Glomerular endothelial cell (primary cell): ENCODE measurements at places on chromosomes 13 and 19.
A peak's percentile ranks its signal among the peaks of the same experiment; 100 is the strongest.

DNA sequence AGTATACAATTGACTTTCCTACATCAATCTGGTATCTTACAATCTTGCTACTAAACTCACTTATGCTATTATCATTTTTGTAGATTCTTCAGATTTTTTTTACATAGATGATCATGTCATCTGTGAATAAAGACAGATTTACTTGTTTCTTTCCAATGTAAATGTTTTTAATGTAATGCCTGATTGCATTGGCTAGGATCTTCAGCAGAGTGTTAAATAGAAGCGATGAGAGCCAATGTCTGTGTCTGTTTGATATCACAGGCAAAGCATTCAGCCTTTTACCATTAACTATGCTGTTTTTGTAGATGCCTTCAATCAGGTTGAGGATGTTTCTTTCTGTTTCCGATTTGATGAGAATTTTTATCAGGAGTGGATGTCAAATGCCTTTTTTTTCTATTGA lies 19.2 kb downstream of the SLAIN1 start:
- no peak for DNase-seq

DNA sequence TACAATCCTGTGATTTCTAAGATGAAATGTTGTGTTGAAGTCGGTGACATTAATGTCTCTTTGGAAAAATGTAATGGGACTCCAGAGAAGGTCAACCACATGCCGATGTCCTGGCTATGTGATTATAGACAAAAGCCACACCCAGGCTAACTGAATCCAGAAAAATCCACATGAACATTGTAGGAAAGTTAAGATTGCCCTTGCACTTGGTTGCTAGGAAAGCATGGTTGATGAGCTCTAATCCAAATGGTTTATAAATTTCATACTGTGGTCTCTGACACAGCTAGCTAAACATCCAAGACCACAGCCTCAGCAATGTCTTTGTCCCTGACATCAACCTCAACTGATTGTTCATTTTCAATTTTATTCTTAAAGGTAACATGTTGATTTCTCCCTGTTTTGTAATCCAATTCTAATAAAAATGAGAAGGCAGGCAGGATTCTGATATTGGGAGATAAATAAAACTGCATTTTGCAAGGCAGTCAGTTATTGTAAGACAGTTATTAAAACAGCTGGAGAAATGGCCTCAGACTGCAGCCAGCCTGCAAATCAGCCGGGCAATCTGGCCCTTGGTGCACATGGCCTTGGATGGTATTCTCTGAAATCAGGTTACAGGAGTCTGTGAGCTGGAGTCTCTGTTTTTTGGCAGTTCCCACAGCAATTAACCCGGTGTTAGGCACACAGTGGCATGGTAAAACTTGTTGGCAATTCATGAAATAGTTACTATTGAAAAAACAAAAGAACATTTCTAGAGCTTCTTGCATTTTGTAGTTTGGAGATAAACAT lies 93.9 kb downstream of the STARD13 start:
- no peak for DNase-seq

GRCh38 chr13:92390217-92390616 lies 836.4 kb upstream of the GPC6 start:
- no peak for DNase-seq

DNA sequence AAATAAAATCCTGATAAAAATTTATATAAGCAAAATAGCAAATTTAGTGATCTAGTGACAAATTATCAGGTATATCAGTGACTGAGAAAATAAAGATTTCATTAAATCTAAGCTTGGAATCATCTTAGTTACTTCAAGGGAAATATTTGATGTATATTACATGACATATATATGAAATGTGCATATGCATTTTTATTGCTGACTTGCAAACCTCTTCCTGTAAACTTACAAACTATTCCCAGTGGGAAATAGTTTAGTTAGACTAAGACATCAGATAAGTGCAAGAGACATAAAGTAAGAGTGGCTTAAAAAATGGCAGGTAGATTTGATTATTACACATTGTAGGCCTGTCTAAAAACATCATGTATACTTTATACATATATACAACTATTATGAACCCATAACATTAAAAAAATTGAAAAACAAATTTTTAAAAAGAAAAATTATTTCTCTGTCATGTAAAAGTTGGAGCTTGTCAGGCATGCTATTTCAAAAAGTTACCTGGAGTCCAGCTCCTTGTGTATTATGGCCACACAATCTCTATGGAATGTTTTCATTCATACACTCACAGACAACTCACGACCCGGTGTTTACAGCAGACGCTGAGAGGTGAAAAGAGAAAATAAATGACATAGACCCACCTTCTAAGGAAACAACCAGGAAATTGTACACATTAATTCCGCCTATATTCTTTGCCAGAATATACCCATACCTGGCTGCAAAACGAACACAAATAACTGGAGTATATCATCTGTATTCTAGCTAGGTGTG lies 724.5 kb downstream of the SLITRK6 start:
- no peak for DNase-seq

GRCh38 chr13:109687559-109688448 lies 98.6 kb downstream of the IRS2 start:
- DNase-seq, result no peak

DNA sequence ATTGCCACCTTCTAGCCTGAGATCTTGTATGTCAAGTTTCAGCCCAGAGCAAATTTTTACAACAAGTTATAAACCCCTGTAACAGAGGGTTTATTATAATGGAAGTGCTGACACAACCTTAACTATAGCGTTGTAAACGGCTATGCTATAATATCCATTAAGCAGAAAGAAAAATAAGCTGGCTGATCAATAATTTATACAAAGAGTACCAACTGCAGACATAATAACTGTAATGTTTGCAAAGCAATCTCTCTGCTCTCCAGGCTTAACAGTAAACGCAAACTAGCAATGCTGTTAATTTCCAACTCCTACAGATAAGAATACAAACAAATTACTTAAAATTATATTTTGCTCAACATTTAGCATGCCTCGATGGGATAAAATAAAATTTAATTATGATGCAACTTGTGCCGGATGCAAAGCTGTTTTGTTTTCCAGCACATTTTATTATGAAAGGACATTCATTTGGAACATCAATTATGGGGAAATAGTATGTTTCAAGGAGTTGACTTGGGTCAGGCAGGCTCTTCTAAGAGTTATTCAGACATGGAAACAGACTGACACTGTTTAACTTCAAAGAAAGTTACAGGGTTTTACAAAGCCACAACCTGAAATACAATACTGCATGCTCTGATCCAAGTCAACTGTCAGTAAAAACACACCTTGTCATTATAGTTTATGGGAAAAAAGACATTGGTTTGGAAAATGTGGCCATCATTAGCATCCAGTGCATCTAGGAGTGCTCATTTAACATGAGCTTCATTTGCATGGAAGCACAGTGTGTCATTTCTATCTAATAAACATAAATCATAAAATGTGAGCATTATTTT lies 6.6 kb upstream of the DACH1 start:
- no peak for DNase-seq

DNA sequence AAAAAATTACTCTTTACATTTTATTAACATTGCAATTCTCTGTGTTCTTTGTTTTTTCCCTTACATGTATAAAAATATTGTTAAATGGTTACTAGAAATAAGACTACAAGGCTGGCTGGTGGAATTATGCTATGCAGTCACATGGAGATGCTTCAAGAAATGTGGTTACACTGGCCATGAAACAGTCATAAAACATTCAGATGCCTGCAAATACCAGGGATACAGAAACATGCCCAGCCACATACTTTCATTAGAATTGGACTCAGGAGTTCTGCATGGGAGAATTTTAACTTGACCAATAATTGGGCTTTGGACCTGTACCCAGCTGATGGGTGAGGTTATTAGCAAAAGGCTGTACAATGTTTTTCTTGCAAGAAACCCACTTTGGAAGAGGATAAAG lies 1407.7 kb upstream of the SLC10A2 start:
- no peak for DNase-seq

DNA sequence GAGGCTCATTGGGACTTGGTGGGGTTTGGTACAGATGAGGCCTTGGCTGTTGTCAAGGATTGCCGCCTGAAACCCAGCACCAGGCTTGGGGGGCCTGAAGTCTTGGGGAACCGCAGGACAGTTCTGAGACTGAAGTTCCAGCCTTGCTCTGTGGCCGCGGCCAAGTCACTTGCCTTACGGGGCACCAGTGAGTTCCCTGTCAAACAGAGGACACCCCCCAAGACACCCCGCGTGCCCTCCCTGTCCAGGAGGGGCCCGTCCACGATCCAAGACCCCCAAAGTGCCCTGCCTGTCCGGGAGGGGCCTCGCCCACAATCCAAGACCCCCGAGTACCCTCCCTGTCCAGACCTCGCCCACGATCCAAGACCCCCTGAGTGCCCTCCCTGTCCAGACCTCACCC lies 2.5 kb downstream of the CDC34 start:
- DNase-seq, result no peak

- peak; percentile 31 for DNase-seq
Measured at GRCh38 chr19:57566396-57567265, 7.0 kb upstream of the ZNF550 start.

DNA sequence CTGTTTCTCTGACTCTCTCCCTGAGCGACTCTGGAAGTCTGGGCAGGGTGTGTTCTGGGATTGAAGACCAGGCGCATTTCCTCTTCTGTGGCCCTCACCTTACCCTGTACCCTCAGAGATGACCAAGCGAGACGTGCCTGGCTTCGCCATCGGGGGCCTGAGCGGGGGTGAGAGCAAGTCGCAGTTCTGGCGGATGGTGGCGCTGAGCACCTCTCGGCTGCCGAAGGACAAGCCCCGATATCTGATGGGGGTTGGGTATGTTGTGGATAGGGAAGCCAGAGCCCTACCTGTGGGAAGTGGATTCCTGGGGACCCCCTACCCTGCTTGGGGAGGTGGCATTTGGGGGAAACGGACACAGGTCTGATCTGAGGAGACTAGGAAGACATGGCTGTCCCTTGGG lies 5.8 kb upstream of the DNM2 start:
- no peak for DNase-seq

DNA sequence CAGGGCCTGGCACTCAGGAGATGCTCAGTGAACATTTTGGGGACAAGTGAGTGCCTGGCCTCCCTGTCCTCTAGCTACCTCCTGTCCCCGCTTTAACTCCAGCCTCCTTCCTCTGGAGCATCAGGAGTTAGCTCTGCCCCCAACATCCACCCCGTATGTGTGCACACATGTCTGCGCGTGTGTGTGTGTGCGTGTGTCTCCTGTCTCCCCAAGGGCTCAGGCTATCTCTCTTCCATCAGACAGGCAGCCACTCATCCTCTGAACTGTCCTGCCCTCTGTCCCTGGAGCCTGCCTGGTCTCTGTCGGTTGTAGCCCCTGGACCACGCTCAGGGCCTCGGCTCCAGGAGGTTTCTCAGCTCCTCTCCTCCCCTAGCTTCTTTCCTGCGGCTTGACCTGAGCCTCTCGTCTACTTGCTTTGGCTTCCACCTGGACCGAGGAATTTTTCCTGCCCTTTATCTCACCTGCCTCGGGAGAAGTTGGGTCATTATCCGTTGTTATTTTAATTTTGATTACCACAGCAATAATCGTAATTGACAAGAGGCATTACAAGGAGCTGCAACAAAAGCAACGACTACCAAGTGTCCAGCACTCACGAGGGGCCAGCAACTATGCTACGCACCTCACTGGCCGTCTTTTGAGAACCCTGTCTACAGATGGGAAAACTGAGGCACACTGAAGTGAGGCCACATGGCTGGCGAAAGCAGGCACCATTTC lies 32.0 kb upstream of the ASF1B start:
- DNase-seq, result no peak

DNA sequence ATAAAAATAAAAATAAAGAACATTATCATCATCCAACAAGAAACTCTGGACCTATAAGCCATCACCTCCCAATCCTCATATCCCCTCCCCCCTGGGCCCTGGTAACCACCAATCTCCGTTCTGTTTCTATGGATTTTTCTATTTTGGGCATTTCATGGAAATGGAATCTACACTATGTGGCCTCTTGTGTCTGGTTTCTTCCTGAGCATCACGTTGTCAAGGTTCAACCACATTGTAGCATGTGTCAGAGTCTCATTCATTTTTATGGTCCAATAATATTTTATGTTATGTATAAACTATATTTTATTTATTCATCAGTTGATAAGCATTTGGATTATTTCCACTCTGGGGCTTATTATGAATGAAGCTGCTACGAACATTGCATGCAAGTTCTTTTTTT lies 26.9 kb downstream of the SULT2B1 start:
- no peak for DNase-seq

- DNase-seq, result no peak
Measured at GRCh38 chr19:47158879-47159503, 28.4 kb downstream of the SAE1 start.

- no peak for DNase-seq
Measured at GRCh38 chr13:72754111-72754510, 26.4 kb downstream of the BORA start.

DNA sequence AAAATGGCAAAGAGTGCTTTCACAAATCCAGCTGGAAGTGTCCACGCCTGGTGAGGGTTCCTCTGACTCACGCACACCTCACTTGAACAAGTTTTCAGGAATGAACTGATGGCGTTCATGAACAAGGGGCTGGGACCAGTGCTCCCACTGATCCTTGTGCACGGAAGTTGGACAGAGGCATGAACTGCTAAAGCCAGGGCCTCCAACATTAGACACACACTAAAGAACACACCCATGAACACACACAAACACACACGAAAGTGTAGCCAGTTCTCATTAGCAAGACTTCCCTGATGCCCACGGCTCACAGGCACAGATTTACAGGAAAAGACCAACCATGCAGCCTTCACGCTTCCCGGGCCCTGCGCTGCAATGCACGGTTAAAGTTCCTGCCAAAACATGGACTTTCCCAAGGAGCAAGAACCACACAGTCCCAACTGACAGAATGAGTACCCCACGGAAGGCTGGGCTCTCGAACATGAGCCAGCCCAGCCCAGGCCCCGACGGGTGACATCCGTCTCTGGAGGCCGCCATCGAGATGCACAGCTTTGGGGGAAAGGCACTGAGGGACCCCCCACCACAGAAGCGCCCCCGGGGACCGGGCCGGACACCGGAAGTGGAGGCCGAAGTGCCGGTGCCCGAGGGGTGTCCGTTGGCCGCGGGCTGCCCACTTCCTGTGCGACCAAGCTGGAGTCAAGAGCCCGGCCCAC lies 808 bp downstream of the DNMT1 start:
- DNase-seq, result no peak

- no peak for DNase-seq
Measured at GRCh38 chr19:51796195-51796679, 1.3 kb downstream of the FPR3 start.

DNA sequence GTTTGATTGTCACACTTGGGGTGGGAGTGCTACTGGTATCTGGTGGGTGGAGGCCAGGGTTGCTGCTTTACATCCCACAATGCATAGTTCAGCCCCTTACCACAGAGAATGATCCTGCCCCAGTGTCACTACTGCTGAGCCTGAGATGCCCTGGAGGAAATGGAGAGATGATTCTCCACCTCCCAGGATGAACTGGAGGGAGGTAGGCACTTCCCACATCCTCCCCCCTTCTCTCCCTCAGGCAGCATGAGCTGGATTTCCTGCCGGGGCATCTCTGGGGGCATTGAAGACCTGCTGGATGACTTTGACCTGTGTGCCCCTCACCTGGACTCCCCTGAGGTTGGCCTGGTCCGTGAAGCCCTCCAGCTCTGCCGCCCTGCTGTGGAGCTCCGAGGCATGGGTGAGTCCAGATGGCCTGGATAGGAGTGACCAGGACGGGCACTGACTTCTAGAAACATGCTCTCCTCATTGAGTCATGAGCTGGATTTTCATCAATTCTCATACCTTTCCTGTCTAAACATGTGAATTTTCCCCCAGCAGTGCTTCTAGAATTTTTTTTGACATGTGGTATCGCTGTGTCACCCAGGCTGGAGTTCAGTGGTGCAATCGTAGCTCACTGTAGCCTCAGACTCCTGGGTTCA lies 45.3 kb downstream of the NWD1 start:
- DNase-seq, result no peak

- no peak for DNase-seq
Measured at GRCh38 chr19:6963244-6963852, 57.9 kb downstream of the MBD3L2B start.
